ENCODE measurements at places on chromosomes 13 and 19.
A peak's percentile ranks its signal among the peaks of the same experiment; 100 is the strongest.

- peaks cover 6% of the 10 kb centered on the region for H3K36me3 ChIP-seq
- peak; percentile 3 for DNase-seq
- peaks cover 19% of the 10 kb centered on the region for H3K4me1 ChIP-seq
- H3K27me3 ChIP-seq: peaks cover 48% of the 10 kb centered on the region
- H3K27ac ChIP-seq: peak overlapping the region; percentile 4
These were observed 4.8 kb upstream of the LAMP1 start for GRCh38 chr13:113292021-113292862.

DNA sequence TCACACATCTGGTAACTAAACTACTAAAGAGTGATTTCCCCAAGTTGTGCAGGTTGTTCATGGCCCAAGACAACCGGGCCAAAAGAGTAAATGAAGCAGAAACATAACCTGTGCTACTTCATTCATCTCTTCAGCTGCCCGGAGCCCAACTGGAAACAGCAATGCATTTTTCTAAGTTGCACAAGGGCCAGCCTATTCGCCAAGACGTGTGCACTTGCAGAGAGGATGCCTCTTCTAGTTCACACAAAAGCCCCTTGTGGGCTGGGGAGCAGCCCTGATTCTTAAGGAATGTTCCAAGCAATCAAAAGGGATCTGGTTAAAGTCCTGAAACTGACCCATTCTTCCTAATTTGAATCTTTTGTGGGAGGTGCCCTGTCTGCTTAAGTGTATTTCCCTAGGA is 275.8 kb downstream of the SHISA2 start:
- H3K27me3 ChIP-seq: no peaks in the 10 kb centered on the region
- H3K4me3 ChIP-seq: no peak overlapping the region
- DNase-seq: no peak
- H3K4me1 ChIP-seq: no peaks in the 10 kb centered on the region
- no peaks in the 10 kb centered on the region for H3K36me3 ChIP-seq

DNA sequence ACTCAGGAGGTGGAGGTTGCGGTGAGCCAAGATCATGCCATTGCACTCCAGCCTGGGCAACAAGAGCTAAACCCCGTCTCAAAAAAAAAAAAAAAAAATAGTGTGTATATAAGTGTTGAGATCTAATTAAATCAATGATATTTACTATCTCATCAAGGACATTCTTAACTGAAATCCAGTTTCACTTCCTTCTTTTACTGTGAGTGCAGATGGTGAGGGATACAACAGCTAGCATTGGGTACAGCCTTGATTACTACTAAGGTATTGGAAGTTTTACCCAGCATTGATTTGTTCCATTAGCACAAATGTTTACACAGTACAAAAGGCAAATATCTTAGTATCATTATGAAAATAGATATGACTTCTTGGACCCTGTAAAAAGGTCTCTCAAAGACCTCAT is 546.6 kb downstream of the KCTD12 start:
- no peak overlapping the region for H3K4me3 ChIP-seq
- no peaks in the 10 kb centered on the region for H3K4me1 ChIP-seq
- no peaks in the 10 kb centered on the region for H3K27me3 ChIP-seq
- DNase-seq: no peak
- H3K36me3 ChIP-seq: no peaks in the 10 kb centered on the region

- no peaks in the 10 kb centered on the region for H3K36me3 ChIP-seq
- peaks cover 21% of the 10 kb centered on the region for H3K27me3 ChIP-seq
- no peak overlapping the region for H3K4me3 ChIP-seq
These were observed 58.5 kb downstream of the CCDC70 start for GRCh38 chr13:51920267-51920666.
